Ovary (tissue), 10 donors: ENCODE measurements at places on chromosomes 13 and 19. TPM values are rescaled to one million over a fixed set of nuclear protein-coding genes. Genes with fewer than 3 reads are reported as not detected.

The ZNF296 gene
- 0.29 TPM for polyA plus RNA-seq

The TRMT1 gene
- polyA plus RNA-seq, result 37.2 TPM

The VSTM1 gene
- not detected for polyA plus RNA-seq

The SIGLEC8 gene
- 1.6 TPM for polyA plus RNA-seq

The ERICH4 gene
- not detected for polyA plus RNA-seq

The ZNF426 gene
- polyA plus RNA-seq, result 16.9 TPM
